Neural progenitor cell (in vitro differentiated cells): ENCODE measurements at places on chromosomes 2 and 18.

- no peak for DNase-seq
Observed at GRCh38 chr2:58514252-58514651, 273.1 kb upstream of the FANCL start.

GRCh38 chr2:142803158-142803557, 74.3 kb upstream of the KYNU start:
- no peak for DNase-seq

- DNase-seq: no peak
Observed at GRCh38 chr2:207412787-207413310, 116.9 kb upstream of the CREB1 start.

- peak; percentile 37 for DNase-seq
Observed at GRCh38 chr2:212677466-212677865, 138.9 kb upstream of the ERBB4 start.

DNA sequence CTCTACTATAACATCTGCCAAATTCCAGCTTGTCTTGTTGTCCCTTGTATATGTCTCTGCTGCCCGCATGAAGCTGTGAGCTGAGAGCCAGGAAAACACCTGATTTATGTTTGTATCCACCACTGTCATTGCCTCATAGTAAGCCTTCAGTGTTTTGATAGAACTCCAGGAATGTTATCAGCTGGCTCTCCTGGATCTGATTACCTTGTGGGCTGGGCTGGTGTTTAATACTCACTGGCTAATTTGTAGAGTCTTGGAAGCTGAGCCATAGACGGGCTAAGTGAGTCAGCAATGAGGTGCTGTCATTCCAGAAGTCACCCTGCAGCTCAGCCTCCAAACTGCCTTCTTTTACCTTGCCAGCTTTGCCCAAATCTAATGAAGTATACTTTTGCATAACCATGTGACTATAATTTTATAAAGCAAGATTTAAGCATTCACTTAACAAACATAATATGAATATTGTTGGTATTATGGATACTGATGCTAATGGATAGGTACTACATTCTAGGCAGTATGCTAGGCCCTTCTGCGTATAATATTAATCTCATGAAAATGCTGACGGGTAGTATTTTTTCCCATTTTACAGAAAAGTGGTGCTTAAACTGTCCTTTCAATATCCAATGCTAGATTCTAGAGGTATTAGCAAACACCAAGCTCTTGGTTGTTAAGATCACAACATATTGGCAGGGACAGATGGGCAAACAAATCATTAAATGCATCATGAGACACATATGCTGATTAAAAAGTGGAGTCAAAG, 62.7 kb upstream of the GATA6 start:
- no peak for DNase-seq

DNA sequence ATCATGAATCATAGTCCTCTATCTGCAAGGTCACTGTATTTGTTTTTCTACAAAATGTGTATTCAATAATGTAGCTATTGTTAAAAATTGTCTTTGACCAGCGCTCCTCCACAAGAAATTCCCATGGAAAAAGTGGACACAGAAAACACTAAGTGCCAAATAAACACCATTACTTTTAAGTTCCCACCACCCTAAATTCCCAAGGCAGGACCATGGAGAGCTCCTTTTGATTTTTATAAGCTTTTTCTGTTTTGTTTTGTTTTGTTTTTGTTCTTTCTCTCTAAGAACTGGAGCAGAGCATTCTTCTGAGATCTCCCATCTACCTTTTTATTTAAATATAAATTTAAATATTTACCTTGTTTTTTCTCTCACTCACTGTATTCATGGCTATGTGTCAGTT, 44.5 kb downstream of the LRATD1 start:
- DNase-seq: peak; percentile 42

- DNase-seq: no peak
Observed at GRCh38 chr2:239856620-239857285, 168.4 kb downstream of the NDUFA10 start.

- no peak for DNase-seq
Observed at GRCh38 chr2:222673883-222674282, 2.4 kb downstream of the MOGAT1 start.

DNA sequence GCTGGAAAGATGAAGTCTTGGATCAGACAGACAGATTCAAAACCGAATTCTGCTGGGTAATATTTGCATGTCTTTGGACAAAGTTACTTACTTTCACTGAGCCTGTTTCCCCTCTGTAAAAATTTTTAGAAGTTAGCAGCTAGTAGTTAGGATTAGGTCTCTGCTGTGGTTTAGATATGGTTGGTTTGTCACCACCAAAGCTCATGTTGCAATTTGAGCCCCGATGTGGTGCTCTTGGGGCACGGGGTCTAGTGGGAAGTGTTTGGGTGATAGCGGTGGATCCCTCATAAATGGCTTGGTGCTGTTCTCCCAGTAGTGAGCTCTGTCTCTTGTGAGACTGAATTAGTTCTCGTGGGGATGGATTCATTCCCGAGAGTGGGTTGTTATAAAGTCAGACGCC, 38.9 kb upstream of the PNO1 start:
- no peak for DNase-seq

GRCh38 chr18:8709248-8710059, 4.1 kb downstream of the MTCL1 start:
- DNase-seq: no peak

DNA sequence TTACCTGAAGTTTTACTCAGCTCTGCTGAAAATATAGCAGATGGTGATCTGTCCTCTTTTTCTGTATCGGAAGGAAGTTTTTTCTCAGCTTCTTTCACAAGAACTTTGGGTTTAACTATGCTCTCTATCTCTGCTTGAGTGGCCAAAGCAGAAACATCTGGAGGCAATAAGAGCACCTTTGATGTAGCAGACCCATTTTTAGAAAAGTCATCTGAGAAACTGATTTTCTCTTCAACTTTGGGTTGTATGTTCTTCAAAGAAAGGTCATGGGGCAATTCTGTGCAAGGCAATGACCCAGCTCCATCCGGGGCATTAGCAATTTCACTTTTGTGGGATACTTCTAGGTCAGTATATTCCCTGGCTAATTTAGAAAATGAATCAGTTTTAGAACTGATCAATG, 25.2 kb downstream of the RTN4 start:
- no peak for DNase-seq

DNA sequence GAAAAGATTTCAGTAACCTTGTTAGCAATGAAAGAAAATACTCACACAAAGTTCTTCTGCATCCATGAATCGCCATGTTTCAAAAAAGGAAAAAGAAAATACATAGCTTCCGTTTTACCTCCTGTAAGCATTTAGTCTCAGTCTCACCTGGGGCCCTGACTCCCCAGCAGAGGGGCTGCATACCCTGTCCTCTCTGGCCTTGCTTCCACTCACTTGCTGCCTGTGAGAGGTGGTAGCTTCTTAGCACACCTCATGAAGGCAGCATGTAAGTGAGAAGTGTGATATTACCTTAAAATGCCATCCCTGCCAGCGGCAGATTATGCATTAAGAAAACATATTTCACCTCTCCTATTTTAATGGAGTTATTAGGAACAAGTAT, 49.3 kb upstream of the ZNF385B start:
- no peak for DNase-seq

DNA sequence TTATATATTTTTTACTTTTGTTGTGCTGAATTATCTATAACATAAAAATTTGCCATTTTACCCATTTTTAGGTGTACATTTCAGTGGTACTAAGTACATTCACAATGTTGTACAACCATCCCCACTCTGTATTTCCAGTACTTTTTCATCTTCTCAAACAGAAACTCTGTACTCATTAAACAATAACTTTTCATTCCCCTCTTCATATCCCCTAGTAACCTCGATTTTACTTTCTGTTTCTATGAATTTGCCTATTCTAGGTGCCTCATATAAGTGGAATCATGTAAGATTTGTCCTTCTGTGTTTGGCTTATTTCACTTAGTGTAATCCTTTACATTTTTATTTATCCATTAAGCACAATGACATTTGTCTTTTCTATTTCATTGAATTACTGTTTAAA, 51.3 kb downstream of the GTF2A1L start:
- DNase-seq: no peak

DNA sequence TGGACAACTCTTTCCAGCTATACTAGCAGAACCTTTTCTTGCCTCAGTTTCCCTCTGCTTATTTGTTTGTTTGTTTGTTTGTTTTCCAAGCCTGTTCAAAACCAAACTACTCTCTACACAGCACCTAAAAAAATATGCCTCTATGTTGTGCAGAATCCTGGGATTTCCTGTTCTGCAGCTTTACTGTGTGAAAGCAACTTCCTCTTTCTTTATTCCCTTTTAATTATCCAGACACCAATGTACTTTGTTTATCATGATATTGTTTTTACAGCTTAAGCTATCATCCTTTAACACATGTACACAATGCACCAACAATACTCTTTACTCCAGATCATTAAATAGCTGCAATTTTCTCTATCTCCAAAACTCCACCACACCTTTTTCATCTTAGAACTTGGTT, 259.5 kb downstream of the EPHA4 start:
- DNase-seq: no peak

DNA sequence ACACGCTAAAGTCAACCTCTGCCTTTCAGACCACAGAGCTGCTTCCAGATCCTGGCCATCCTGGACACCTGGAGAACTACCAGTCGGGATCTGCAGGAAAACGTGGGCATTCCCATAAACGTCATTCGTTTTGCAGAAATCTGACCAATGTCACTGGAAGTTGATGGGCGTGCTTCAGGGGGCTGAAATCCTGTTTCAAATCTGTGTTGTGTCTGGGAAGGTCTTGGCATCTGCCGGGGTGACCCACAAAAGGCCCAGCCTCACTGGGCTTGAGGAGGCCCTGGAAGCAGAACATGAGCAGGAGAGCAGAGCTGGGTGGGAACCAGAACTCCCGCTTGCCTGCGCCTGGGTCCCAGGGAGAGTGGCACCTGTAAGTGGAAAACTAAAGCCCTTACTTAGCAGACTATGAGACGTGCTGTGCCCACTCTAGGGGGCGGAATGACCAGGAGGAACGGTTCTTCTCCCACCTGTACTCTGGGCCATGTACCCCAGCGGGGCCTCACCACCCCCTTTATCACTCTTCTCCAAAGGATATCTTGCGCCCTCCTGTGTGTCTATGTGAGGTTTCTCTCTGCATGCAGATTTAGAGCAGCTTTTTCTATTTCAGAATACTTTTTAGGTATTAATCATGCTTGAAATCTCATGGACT, 200.9 kb downstream of the FAM210A start:
- no peak for DNase-seq

DNA sequence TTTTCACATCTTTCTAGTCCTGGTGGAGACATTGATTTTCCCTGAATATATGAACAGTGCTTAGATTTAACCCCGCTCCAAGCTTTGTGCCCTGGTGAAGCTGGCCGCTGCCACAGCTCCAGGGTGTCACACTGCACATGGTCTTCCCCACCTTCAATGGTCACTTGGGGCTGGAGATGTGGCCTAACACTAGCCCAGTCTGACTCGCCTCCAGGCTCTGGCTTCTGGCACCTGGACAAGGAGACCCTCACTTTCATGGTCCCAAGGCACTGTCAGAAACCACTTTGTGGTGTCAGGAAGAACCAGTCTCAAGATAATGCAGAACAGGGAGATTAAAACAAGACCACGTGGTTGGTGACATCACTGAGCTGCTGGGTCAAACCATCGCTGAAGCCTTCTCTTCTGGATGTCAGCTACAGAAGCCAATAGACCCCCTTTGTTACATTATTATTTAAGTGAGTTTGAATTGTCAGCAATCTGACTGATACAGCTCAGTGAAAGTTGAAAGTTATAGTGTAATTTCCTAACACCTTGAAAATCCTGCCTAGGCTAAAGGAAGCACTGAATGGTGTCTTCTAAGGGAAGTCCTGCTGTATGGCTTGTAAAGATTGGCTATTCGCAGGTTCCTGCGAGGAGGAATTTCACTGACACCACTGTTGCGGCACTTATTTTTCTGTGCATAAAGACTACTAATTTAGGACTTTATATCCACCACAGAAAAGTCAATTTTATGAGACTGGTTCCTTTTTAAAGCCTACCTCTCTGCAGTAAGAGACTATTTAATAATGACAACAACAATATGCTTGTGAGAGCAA, 55.0 kb upstream of the CTDP1 start:
- no peak for DNase-seq

- DNase-seq: no peak
Observed at GRCh38 chr2:216069028-216069427, 12.6 kb downstream of the PECR start.

- no peak for DNase-seq
Observed at GRCh38 chr2:207748993-207749392, 20.7 kb downstream of the FZD5 start.

- DNase-seq: no peak
Observed at GRCh38 chr18:13403786-13404549, 185.4 kb downstream of the LDLRAD4 start.

- DNase-seq: no peak
Observed at GRCh38 chr2:16137080-16137755, 196.9 kb downstream of the MYCN start.

DNA sequence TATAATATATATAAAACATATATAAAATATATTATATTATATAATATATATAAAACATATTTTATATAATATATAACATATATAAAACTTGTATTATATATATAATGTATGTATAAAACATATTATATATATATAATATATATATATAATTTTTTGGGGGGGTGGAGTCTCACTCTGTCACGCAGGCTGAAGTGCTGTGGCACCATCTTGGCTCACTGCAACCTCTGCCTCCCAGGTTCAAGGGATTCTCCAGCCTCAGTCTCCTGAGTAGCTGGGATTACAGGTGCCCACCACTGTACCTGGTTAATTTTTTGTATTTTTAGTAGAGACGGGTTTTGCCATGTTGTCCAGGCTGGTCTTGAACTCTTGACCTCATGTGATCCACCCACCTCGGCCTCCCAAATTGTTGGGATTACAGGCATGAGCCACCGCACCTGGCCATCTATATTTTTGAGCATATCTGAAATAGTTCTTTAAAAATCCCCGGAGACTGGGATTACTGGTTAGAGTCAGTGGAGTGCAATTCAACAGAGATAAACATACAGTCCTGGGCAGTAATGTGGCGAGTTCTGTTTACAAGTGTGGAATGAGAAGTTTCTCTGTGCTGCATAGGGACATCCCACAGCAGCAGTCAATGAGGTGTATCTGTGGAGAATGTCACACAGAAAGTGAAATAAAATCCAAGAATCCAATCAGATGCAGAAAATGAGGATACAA, 208.4 kb downstream of the MYCN start:
- no peak for DNase-seq

DNA sequence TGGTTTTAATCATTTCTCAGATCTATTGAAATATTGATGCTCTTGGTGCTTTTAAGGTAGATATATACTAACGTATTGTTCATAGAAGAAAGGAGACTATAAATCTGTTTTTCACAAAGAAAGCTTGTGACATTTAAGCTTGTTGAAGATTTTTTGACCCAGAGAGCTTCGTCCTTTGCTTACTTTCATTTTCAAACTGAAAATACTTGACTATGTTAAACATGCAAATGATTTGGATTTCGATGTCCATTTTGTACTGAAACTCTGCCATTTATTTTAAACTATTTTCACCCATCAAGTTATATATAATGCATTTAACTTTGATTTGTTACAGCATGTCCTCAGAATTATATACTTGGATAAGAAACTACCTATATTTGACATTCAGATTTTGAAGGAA, 85.2 kb downstream of the SLC4A10 start:
- no peak for DNase-seq

- no peak for DNase-seq
Observed at GRCh38 chr2:134183679-134184078, 70.2 kb upstream of the MGAT5 start.

GRCh38 chr2:12196495-12196894, 450.1 kb downstream of the LPIN1 start:
- DNase-seq: no peak
